ENCODE measurements at places on chromosomes 6 and 20.

DNA sequence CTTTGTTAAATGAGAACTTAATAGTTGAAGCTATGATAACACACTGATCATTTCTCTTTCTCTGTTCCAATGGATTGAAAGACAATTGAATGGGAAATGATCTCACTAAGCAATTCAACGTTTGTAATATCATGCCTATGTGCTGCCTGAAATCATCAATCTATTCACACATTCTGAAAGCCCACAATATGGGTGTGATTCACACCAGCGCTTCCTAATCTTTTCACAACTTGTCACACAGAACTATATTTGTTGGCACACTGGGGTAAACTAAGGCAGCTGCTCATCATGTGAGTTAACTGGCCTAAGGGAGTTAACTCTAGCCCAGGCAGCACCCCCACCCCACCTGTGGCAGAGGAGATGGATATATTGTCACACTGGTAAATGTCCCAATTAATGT, 37.1 kb upstream of the UTRN start:
- no peak for ATAC-seq

GRCh38 chr6:160356074-160356744, 8.0 kb downstream of the SLC22A3 start:
- ATAC-seq = no peak

GRCh38 chr6:160791981-160792418, 90.0 kb downstream of the PLG start:
- ATAC-seq = no peak

DNA sequence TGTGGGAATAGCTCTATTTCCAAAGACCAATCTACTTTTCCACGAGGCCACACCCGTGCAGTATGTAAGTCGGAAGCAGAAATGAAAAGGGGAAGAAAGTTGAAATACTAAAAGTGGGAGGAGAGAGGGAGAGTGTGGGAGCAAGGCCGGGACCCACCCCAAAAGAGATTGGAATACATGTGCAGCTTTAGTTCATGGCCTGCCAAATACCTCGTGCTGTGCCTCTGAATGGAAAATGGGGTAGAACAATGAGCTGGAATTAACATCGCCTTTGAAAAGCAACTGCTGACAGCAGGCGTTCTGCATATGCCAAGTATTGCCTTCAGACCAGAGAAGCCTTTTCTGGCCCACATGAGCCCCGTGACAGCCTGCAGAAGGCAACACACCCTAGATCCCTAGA, 155.6 kb downstream of the CD83 start:
- no peak for ATAC-seq

- ATAC-seq = peak; percentile 89
These were observed at the start of gene CFB for GRCh38 chr6:31945507-31946369. Gene CFB (plus strand): TSS chr6:31946095. CDS start chr6:31946222, 127 bp downstream.

- ATAC-seq = no peak
These were observed 19.9 kb downstream of the TREM1 start for GRCh38 chr6:41266541-41266940.

DNA sequence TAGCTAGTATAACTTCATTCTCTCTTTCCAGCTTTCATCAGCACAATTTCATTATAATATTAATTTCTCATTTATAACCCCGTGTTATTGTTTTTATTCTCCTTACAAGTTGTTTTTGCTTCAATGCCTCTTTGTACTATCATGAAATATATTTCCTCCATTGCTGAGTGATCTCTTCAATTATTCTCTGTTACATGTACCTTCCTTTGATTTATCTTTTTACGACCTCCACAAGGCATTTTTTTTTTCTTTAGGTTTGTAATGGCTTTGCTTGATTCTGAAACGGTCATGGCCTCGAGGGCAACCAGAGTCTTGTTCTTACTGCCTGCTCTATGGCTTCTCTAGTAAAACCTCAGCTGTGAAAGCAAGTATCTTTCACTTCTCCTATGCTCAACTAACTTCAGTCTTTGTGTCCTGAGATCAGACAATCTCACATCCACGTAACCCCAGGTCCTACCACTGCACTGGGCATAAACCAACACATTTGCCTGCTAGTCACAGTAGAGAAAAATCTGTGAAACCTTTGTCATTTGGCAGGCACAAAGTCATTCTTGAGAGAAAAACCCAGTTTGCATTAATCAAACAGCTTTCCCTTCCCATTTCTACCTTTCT, 119.9 kb downstream of the UST start:
- ATAC-seq = no peak

DNA sequence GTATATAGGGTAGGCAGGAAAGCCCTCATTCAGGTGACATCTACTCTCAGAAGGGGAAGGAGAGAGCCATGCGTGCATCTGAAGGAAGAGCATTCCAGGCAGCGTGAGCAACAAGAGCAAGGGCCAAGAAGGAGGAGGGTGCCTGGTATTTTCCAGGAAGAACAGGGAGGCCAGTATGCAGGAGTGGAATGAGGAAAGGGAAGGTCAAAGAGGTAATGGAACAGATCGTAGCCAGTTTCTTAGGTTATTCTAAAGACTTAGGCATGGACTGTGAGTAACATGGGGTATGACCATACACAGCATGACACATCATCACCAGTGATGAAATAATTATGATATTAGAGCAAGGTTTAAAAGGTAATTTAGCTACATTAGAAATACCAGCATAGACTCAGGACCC, 24.1 kb downstream of the ALDH8A1 start:
- ATAC-seq = no peak

DNA sequence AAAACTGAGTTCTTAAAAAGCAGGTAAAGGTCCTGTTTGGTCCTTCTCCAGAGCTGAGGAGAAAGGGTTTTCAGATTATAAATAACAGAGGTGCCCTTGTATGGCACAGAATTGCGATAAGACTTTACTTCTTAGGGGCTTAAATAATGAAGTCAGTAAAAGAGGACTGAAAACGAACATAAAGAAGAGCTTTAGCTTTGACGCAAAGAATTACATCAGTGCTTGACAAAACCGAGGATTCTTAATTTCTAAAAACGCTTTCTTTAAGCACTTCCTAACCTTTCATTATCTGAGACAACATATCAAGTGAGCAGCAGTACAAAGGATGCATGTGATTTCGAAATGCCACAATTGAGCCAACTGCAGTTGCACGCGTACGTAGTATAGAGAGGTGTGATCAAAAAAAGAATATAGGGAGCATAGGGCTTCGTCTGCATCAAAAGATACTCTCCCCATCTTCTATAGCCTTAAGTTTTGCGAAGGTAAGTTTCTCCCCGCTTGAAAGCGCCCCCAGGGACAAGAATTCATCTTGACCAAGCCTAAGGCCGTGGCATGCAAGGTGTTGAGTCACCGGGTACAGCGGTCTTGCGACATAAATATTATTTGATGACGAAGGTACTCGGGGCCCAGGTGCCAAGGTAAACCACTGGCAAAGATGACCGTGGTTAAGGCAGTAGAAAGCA, 778 bp upstream of the LOC128125822 start:
- ATAC-seq = peak; percentile 44

DNA sequence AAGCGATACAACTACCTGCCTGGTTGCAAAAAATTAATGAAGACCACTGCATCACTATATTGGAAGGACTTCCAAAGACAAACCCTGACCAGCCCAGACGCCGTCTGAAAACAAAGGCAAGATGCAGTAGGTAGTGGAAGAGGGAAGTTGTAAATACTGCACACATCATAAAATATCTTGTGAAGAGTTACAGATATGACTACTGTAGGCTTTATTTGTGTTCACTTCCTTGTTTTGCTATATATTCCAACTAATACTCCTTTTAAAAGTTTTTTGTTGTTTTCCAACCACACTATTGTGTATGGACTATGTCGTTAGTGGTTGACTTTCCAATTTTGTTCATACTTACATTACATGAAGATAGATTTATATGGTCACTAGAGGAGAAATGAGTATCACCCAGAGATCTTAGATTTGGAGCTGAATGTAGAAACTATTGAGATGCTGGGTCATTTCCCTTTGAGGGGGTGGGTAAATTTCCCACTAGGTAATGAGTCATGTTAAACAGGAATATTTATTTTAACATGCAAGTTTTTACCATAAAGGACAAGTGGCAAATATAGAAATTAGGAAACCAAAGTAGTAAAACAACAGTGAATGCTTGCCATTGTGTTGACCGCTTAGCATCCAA, 16.6 kb upstream of the TXLNB start:
- no peak for ATAC-seq

DNA sequence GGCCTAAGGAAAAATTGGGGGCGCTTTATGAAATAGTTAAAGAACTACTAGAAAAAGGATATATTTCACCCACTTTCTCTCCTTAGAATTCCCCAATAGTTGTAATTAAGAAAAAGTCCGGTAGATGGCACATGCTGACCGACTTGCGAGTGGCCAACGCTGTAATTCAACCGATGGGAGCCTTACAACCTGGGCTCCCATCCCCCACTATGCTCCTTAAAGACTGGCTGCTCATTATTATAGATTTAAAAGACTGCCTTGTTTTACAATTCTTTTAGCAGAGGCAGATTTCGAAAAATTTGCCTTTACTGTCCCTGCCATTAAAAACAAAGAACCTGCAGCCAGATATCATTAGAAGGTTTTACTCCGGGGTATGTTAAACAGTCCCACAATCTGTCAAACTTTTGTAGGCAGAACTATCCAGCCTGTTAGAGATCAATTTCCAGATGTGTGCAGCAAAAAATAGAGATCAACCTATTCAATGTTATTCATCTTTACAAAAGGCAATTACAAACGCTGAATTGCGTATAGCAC, 58.5 kb upstream of the PRSS16 start:
- peak; percentile 88 for ATAC-seq

DNA sequence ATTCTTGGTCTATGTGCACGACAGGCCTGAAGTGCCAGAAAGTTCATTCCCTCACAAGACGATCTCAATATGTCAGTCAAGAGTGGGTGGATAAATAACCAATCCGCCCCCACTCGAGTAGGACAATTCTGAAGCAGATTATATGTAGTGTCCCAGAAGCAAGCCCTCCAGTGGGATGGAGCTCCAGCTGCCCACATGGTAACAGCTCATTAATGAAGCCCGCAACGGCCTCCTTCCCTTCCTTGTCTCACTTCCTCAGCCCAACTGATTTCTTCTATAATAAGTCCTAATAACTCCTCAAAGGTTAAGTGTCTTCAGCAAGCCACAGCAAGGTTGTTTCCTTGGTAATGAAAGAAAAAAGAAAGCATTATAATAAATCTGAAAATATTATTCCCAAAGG, 82.1 kb upstream of the F13A1 start:
- ATAC-seq = no peak

DNA sequence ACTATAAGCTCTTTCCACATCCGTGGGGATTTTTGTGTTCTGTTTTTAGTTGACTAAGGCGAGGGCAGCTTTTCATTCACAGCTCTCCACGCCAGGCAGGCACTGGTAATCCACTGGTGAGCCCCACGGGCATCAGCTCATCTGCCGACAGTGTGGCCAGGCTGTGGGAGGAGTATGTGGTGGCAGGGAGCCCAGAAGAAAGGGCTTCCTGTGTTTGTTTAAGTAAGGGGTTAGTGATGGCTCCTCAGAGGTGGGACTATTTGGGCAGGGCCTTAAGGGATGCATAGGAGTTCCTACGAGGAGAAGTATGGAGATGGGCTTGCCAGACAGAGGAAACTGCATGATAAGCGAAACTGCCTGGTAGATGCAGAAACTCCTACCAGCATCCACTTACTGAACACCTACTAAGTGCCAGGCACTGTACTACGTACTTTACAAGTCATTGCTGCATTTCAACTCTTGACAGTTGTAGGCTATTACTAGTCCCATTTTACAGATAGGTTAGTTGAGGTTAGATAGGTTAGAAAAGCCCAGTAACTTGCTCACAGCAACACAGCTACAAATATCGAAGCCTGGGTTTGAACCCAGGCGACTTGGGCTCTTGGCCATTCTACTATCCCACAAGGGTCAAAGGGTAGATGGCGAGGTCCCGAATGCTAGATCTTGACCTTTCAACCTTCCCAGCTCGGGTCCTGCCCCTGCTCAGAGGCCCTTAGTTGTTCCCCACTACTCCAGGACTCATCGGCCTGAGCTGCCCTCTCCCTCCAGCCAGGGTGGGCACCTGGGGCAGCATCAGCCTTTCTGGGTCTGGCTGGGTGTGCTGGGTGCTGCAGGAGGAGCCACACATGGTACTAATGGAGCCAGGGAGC, 55.1 kb downstream of the CEBPB start:
- ATAC-seq = no peak

- ATAC-seq = no peak
These were observed 15.1 kb upstream of the SNRPB2 start for GRCh38 chr20:16714751-16715150.

GRCh38 chr6:47276377-47276776, 33.3 kb downstream of the TNFRSF21 start:
- no peak for ATAC-seq

DNA sequence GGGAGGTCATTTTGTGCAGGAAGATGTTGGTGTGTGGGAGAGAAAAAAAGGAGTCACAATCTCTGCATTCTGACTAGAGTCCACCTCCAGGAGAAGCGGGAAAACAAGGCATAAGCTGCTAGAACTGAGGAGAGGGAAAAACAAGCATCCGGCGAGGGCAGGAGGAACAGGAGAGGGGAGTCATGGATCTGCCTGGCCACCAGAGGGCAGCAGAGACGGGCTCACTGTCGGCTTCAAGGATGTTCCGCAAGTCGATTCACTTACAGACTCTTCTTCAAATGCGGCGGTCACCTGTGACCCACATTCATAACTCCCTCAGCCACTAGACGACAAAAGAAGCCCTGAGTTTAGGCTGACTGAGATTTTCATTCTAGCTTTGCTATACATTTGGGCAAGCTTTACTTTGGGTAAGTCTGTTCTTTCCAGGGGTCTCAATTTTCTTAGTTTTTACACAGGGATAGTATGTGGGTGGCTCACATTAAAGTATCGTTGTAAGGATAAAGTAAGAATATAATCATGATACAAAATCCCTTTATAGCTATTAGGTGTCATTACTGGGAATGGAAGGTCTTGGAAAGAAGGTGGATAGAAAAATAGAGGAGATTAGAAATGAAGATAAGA, 6.6 kb upstream of the BTNL2 start:
- ATAC-seq = peak; percentile 65

- ATAC-seq = no peak
These were observed 80.0 kb downstream of the CBFA2T2 start for GRCh38 chr20:33569802-33570391.

GRCh38 chr6:6466967-6467761, 121.4 kb upstream of the LY86 start:
- ATAC-seq = no peak

DNA sequence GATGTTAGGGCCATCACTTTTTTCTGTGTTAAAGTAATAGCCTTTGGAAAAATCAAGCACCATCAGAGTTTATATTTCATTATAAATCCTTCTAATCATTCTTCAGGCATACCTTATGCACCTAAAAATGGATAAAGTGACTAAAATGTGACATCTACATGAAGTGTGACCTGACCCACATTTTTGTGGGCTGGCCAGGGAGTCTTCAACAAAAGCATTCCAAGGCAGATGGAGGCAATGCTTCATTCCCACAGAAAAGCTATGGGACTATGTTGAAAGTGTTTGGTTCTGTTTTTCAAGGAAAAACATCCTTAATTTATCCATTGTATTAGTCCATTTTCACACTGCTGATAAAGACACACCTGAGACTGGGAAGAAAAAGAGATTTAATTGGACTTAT, 58.8 kb upstream of the LTV1 start:
- no peak for ATAC-seq
